ENCODE measurements at places on chromosomes 5 and 9.

DNA sequence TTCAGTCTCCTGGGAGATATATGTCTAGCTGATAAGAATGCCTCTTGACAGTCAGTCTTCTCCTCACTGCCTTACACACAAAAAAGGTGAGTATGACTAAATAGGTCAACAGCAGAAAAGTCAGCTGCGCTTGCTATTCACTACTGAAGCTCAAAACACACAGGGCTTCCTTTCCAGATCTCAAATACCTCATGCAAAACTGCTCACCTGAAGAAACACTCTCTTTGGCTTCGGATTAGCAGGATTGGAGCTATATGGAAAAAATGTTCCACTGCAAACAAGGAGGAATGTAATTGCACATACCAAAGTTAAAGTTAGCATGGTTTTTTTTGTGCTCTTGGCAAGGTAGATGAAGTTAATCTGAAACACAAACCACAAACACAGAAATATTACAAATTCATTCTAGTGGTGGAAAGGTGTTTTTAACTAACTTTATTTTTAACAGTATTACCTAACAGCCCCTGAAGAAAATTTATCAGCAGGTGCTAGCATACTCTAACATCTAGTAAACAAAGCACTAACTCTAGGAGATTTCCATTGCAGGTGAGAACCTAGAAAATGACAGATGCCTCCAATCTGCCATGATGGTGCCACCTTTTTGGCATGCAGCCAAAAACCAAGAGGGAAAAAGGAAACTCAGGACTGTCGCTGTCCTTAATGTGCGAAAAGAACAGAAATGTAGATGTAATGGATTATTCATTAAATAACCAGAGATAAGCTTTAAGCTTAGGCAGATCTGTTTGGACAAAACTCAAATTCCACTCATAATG lies 31.8 kb downstream of the ERMP1 start:
- no peak for DNase-seq

DNA sequence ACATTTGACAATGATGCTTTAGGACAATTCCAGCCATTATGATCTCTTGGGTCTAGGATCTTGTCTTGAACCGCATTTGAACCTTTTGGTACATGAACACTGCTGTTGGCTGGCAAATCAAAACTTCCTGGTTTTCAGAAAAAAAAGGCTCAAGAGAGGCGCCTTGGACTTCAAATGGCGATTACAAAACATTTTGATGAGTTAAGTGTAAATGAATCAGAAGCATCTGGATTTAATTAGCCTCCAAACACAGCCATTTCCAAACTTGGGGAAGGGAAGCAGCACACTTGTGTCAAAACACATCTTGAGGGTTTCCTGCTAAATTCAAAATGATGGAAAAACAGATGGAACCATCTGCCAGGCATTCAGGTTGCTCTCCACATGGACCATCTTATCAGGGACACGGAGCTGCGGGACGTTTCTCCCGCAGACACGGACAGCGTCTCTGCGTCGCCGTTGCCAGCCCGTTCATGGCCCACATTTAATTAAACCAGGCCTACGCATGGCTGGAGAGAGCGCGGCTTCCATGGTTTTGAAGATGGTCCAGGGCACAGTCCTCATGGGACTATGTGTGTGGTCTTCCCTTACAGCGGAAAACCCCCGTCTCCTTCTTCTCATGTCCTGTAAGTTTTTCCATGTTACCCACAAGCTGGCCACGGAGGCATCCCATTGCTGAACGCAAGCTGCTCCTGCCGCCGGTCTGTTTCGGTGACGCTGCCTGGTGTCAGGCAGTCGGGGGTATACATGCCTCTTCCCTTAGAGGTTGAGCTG lies 55.8 kb upstream of the PTCH1 start:
- peak; percentile 80 for DNase-seq

GRCh38 chr9:114338187-114338586 lies 8.5 kb downstream of the ORM2 start:
- DNase-seq: no peak

DNA sequence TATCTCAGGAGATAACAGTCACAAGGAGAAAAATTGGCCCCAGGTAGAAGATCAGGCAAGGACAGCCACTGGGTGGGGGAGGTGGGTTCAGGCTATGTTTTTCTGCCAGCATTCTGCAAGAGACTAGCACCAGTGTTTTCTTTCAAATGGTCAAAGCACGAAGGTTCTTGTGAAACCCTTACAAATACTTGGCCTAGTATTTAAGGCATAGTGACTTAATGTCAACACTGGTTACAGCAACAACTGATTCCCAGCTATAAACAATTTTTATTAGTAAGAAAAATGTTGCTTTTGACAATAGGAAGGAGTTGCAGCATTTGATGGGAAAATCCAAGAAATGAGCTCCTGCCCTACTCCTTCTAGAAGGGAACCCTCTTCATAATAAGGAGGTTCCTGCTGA lies 349.6 kb downstream of the SLIT3 start:
- DNase-seq: peak; percentile 26

GRCh38 chr9:33934188-33934878 lies 114.4 kb downstream of the UBAP2 start:
- no peak for DNase-seq

GRCh38 chr5:9495121-9495520 lies 50.8 kb downstream of the SEMA5A start:
- DNase-seq: no peak

DNA sequence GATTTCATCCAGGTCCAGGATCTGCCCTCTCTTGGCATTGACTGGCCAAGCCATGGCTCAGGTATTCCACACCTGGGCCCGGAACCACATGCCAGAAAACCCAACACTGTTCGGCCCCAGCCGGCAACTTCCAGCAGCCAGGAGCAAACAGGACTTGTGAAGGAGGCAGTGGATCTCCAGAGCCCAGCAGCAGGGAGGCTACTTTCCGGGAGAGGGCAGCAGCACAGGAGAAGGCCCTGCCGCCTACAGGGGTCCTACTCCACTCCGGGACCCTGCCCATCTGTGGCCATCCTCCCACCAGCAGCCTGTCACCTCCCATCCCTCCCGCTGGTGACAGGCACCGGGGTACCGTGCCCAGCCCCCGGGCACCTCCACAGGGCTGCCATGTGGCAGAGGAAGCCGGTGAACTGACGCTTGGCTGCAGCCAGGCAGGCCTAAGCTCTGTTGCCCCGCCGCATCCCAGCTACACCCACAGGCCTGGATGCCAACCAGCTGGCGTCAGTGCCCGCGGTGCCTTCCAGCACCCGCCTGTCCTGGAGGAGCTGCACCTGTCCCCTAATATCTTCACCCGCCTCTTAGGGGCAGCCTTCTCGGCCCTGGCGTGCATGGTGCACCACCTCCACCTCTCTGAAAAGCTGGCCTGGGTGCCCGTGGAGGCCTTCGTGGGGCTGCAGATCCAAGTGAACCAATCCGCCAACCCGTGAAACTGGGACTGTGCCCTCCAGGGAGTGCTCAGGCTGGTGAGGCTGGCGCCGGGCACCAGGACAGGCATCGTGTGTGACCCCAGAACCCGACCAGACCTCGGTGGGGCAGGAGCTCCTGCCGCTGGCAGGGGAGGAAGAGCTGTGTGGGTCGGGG lies 18.9 kb upstream of the SLC30A5 start:
- no peak for DNase-seq

DNA sequence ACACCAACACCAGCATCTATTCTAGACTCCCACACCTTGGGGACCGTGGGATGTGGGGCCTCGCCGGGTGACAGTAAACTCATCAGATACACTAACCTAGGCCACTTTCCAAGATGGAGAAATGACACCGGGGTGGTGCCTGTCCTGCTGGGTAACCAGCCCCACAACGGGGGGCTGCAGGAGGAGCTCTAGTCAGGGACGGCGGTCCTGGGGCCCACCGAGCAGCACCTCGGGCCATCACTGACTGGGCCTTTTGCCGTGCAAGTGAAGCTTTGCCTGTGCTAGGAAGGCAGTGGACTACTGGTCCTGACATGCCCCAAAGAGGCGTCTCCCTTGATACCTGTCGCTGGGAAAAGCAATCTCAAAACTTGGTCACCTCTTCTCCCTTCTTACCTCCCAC lies 260.3 kb upstream of the IRX1 start:
- no peak for DNase-seq

Measured in fibroblast of mammary gland (primary cell).